ENCODE measurements at places on chromosomes 11 and 22. TPM values are rescaled to one million over a fixed set of nuclear protein-coding genes. Genes with fewer than 3 reads are reported as not detected.

The C22orf42 gene
- not detected for total RNA-seq

The SLC15A3 gene
- total RNA-seq: not detected

The OR8G5 gene
- total RNA-seq: not detected

The RIMBP3C gene
- 0.13 TPM for total RNA-seq

The SHANK2 gene
- 8.5 TPM for total RNA-seq

All from A549 treated with ZK216348 at 1 μM for 4 hours (cell line).